ENCODE measurements at places on chromosomes 4 and X. TPM values are rescaled to one million over a fixed set of nuclear protein-coding genes. Genes with fewer than 3 reads are reported as not detected.

DNA sequence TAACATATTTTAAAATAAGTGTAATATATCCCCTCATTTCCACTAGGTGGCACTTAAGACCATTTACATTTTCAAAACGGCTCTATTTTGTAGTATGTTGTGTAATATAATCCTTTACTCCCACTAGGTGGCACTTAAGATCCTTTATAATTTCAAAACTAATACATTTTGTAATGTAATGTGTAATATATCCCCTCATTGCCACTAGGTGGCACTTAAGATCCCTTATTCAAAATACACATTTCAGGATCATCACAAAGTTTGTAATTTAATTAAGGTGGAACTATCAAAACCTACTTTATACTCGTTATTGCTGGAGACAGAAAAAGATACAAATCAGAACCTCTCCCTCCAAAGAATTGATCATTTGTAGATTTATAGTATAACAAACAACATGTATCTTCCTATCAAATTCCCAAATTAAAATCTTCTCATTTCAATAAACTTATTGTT is 132.5 kb downstream of the ARHGAP6 start:
- no peaks in the 10 kb centered on the region for H3K4me1 ChIP-seq
- no peak overlapping the region for H3K4me3 ChIP-seq
- H3K36me3 ChIP-seq: no peaks in the 10 kb centered on the region
- no peaks in the 10 kb centered on the region for H3K27me3 ChIP-seq
- H3K27ac ChIP-seq: no peak overlapping the region

- H3K27ac ChIP-seq: no peak overlapping the region
- no peak for DNase-seq
- H3K27me3 ChIP-seq: no peaks in the 10 kb centered on the region
- no peak overlapping the region for H3K4me3 ChIP-seq
- peaks cover 3% of the 10 kb centered on the region for H3K4me1 ChIP-seq
Measured at GRCh38 chrX:118551426-118551825, 55.8 kb downstream of the DOCK11 start.

DNA sequence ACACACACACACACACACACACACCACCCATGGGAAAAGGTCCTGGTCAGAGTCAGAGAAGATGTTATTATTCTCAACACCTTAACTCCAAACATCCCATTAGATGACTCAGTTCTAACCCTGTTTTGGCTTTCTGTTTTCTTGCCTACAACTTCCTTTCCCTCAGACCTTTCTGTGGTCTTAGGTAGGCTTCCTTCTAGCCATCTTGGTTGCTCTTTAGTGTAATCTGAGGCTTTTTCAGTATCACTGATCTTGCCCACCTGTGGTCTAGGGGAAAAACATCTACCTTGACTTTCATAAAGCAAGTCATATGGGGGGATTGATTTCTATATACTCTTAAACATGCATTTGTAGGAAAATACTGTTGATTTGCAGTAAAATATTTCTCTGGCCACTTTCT is 56.9 kb downstream of the ATG4A start:
- H3K4me3 ChIP-seq: no peak overlapping the region
- no peaks in the 10 kb centered on the region for H3K27me3 ChIP-seq
- no peaks in the 10 kb centered on the region for H3K4me1 ChIP-seq
- DNase-seq: no peak
- H3K36me3 ChIP-seq: peaks cover 5% of the 10 kb centered on the region
- H3K27ac ChIP-seq: no peak overlapping the region

Gene RUFY3
- total RNA-seq: 53.2 TPM

- H3K27me3 ChIP-seq: no peaks in the 10 kb centered on the region
- no peaks in the 10 kb centered on the region for H3K36me3 ChIP-seq
- no peak overlapping the region for H3K4me3 ChIP-seq
Measured at GRCh38 chr4:123444290-123444731, 47.7 kb downstream of the SPRY1 start.

- H3K36me3 ChIP-seq: peaks cover 67% of the 10 kb centered on the region
- no peak overlapping the region for H3K27ac ChIP-seq
Measured at GRCh38 chr4:47570816-47571215, 85.7 kb downstream of the ATP10D start.

DNA sequence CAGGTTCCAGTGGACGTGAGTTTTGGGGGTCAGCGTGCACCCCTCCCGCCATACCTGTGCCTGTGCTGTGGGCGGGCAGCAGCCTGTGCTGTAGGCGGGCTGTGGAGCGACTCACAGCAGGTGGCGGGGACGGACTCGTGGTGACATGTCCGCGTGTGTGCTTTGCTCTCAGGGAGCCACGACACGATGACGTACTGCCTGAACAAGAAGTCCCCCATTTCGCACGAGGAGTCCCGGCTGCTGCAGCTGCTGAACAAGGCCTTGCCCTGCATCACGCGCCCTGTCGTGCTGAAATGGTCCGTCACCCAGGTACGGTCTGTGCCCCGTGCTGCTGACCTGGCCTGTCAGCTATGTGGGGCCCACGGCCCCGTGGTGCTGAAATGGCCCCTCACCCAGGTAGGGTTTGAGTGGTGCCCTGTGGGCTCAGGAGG is 7.4 kb downstream of the PLCXD1 start:
- H3K27me3 ChIP-seq: no peaks in the 10 kb centered on the region
- H3K36me3 ChIP-seq: peaks cover 66% of the 10 kb centered on the region
- DNase-seq: peak; percentile 72

Gene PLP1
- total RNA-seq: 19.4 TPM

DNA sequence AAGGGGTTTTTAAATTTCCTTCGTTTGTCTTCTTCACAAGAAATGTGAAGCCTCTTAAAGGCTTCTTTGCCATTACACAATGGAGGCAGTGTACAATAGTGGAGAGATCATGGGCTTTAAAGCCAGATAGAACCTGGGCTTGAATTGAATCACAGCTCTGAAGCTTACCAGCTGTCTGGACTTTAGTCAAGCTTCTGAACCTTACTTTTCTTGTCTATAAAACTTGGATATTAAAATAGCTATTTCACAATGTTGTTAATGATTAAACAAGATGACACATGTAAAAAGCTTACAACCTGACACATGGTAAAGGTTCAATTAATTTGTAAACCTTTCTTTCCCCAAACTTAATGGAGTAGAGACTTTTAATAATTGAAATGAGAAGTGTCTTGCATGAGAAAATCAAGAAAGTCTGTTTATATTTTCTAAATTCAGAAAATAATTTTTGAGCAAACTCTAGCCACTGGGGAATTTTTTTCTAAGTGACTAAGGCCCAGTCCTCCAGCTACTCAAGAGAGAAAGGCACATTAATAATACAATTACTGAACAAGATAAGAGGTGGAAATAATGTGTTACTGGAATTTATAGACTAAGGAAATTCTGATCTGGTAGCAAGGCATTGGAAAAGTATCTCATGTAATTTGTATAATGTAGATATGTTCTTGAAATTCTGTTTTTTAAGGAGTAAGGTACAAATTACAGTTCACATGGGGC is 21.7 kb upstream of the TBC1D8B start:
- peaks cover 2% of the 10 kb centered on the region for H3K4me1 ChIP-seq
- no peak overlapping the region for H3K27ac ChIP-seq
- no peak overlapping the region for H3K4me3 ChIP-seq
- no peaks in the 10 kb centered on the region for H3K27me3 ChIP-seq

Gene CT45A2
- total RNA-seq: not detected

GRCh38 chr4:5810151-5810550 is 82.7 kb downstream of the CRMP1 start:
- H3K27me3 ChIP-seq: no peaks in the 10 kb centered on the region
- no peak overlapping the region for H3K4me3 ChIP-seq
- peaks cover 74% of the 10 kb centered on the region for H3K36me3 ChIP-seq
- no peak overlapping the region for H3K27ac ChIP-seq
- no peaks in the 10 kb centered on the region for H3K4me1 ChIP-seq

Gene HGFAC
- not detected for total RNA-seq

Gene FAM9C
- not detected for total RNA-seq

Gene SPIN3
- total RNA-seq: 6.8 TPM

Data from suprapubic skin (tissue), 4 donors.